Hair follicular keratinocyte (primary cell): ENCODE measurements at places on chromosomes 4 and X. TPM values are rescaled to one million over a fixed set of nuclear protein-coding genes. Genes with fewer than 3 reads are reported as not detected.

The ZMAT1 gene
- not detected in 2 replicates for total RNA-seq

The CCSER1 gene
- total RNA-seq: 0.19 and 0.39 TPM in 2 replicates

The MAPK10 gene
- 2.8 and 5.6 TPM in 2 replicates for total RNA-seq

The SPANXN3 gene
- not detected in 2 replicates for total RNA-seq

The CCDC120 gene
- total RNA-seq: 5.5 and 6.6 TPM in 2 replicates

The WDR13 gene
- 93.5 and 146 TPM in 2 replicates for total RNA-seq

The PTCHD1 gene
- total RNA-seq: not detected in 2 replicates

The C1QTNF7 gene
- not detected in 2 replicates for total RNA-seq

The DMD gene
- total RNA-seq: 8.9 and 10.9 TPM in 2 replicates

The LSM6 gene
- total RNA-seq: 20.5 and 74.7 TPM in 2 replicates

The MAGEE2 gene
- not detected in 2 replicates for total RNA-seq

The SYTL4 gene
- 0.38 and 0.39 TPM in 2 replicates for total RNA-seq

The HSD17B13 gene
- total RNA-seq: not detected in 2 replicates

The GABRB1 gene
- total RNA-seq: not detected in 2 replicates

The OTC gene
- total RNA-seq: not detected in 2 replicates

The MEPE gene
- total RNA-seq: not detected in 2 replicates

The F8A2 gene
- 0.23 TPM in 1 of 2 replicates, not detected in the other for total RNA-seq

The ARHGAP6 gene
- 0.08 and 0.15 TPM in 2 replicates for total RNA-seq

The KCNE5 gene
- 0.23 TPM in 1 of 2 replicates, not detected in the other for total RNA-seq

The EDA gene
- 0.38 and 0.70 TPM in 2 replicates for total RNA-seq

The ERAS gene
- not detected in 2 replicates for total RNA-seq

The PITX2 gene
- 0.53 TPM in 1 of 2 replicates, not detected in the other for total RNA-seq

The DDIT4L gene
- total RNA-seq: not detected in 2 replicates

The ERCC6L gene
- 2.2 and 7.2 TPM in 2 replicates for total RNA-seq

The DCAF8L2 gene
- total RNA-seq: not detected in 2 replicates

The EXOC1 gene
- 17.8 and 24.5 TPM in 2 replicates for total RNA-seq

The HSD17B10 gene
- 102 and 128 TPM in 2 replicates for total RNA-seq

The DRD5 gene
- total RNA-seq: not detected in 2 replicates

The MAGEB17 gene
- not detected in 2 replicates for total RNA-seq

The NLRP2B gene
- total RNA-seq: not detected in 2 replicates

The PPP4R3C gene
- total RNA-seq: not detected in 2 replicates

The SPP1 gene
- 0.70 and 1.6 TPM in 2 replicates for total RNA-seq

The CWH43 gene
- total RNA-seq: 9.3 and 14.8 TPM in 2 replicates

The METAP1 gene
- 75.6 and 76.7 TPM in 2 replicates for total RNA-seq

The GAGE2A gene
- total RNA-seq: not detected in 2 replicates

The WDR45 gene
- total RNA-seq: 33.5 and 56.9 TPM in 2 replicates

The RASSF6 gene
- total RNA-seq: 7.4 and 7.5 TPM in 2 replicates

The RHOH gene
- total RNA-seq: not detected in 2 replicates

The CCNB3 gene
- 0.11 and 0.23 TPM in 2 replicates for total RNA-seq

The MAP9 gene
- 9.7 and 9.8 TPM in 2 replicates for total RNA-seq

The GSX2 gene
- not detected in 2 replicates for total RNA-seq

The LEF1 gene
- 2.5 and 3.3 TPM in 2 replicates for total RNA-seq

The MXRA5 gene
- total RNA-seq: 0.68 and 4.4 TPM in 2 replicates

The WNK3 gene
- total RNA-seq: 0.31 and 0.53 TPM in 2 replicates

The PASD1 gene
- not detected in 2 replicates for total RNA-seq

The GJB1 gene
- not detected in 2 replicates for total RNA-seq

The EDNRA gene
- total RNA-seq: 9.0 and 10.0 TPM in 2 replicates

The OCIAD1 gene
- 102 and 118 TPM in 2 replicates for total RNA-seq

The BMPR1B gene
- 0.65 and 0.70 TPM in 2 replicates for total RNA-seq

The BRS3 gene
- not detected in 2 replicates for total RNA-seq

The AKAP4 gene
- total RNA-seq: not detected in 2 replicates

The CLGN gene
- 0.15 and 0.78 TPM in 2 replicates for total RNA-seq
